ENCODE measurements at places on chromosomes 3 and 15.
A peak's percentile ranks its signal among the peaks of the same experiment; 100 is the strongest.

- DNase-seq = peak; percentile 78
Observed at GRCh38 chr3:147422601-147423536, 13.7 kb downstream of the ZIC1 start.

- DNase-seq = peak; percentile 76
Observed at GRCh38 chr15:44712346-44713005, 1.2 kb downstream of the B2M start.

DNA sequence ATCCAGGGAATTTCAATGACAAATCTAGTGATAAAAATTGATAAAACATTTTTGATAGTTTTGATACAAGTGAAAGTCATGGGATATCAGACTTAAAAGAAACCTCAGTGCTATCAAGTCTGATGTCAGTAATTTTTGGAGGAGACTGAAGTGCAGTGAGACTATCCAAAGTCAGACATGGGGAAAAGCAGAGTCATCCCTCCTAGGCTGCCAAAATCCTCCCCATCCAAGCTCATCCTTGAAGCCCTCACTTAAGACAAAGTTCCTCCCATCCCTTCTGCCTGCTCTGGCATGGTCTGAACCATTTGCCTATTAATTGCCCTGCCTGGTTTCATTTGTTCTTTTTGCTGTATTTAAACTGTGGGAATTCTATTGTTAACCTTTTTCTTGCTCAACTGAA lies 456.9 kb upstream of the UBE2E2 start:
- no peak for DNase-seq

- peak; percentile 84 for DNase-seq
Observed at GRCh38 chr3:66418475-66418931, 82.3 kb downstream of the LRIG1 start.

GRCh38 chr3:10357095-10357494 lies 36.2 kb upstream of the SEC13 start:
- DNase-seq = no peak

- DNase-seq = no peak
Observed at GRCh38 chr3:126119976-126120375, 36.1 kb upstream of the SLC41A3 start.

DNA sequence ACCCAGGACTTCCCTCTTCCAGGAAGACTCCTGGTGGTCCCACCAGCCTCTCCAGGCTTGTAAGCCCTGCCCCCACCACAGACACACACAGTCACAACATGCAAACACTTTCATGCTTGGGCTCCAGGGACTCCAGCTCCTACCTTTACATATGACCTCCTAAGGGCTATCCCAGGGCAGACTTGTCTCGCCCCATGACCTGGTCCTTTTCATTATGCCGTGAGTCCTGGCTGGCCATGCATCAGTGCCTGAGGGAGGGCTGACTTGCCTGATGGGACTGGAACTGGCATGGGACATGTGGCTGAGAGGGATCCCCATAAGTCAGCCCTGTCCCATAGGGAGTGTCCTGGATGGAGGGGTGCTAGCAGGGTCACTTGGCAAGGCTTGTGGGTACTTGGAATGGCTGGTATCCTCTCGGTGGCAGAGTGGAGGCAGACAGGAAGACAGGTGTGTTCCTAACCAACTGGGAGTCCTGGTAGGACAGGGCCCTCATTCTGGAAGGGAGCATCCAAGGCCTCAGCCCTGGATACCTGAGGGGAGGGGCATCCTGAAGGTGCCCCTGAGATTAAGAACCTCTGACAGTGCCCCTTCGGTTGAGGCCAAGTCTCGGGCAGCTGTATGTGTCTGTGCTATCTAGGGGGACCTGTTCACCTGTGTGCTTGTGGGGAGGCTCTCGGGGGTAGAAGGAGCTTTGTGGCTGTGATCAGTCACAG lies 540 bp upstream of the HHATL start:
- no peak for DNase-seq

DNA sequence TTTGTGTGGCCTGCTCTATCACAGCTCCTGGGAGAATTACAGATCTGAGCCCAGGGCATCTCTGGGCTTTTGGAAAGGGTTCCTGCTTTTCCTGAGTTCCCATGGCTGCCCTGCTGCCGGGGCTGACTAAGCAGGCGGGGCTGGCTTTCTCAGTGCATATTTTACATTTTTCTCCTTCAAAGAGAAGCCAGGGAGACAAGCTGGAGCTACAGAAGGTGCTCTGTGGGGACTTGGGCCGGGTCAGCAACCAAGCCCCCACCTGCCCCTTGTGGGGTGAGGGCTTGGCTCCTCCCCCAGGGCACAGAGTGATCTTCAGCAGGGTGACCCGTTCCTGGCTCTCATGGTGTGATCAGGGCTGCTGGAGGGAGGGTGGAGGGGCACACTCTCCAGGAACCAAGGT lies 17.4 kb downstream of the ABTB1 start:
- peak; percentile 87 for DNase-seq

- no peak for DNase-seq
Observed at GRCh38 chr3:9782770-9783169, 9.5 kb downstream of the TADA3 start.

DNA sequence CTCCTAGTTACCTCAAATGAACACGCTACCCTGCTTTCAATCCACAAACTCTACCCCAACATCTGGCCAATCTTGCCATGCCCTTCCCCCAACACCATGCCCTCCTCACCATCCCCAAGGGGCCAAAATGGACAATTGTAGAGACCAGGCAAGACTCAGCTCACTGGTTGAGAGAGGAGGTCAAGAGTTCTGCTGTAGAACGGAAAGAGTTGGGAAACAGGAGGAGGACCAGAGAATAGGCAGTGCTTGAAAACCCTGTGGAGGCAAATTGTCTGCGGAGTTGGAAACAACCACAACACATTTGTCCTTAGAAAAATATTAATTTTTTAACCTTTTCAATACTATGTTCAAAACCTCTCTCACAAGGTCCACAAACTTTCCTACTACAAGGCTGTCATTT lies 128.8 kb upstream of the BFSP2 start:
- DNase-seq = no peak

- DNase-seq = no peak
Observed at GRCh38 chr3:192890347-192891335, 27.0 kb downstream of the MB21D2 start.

DNA sequence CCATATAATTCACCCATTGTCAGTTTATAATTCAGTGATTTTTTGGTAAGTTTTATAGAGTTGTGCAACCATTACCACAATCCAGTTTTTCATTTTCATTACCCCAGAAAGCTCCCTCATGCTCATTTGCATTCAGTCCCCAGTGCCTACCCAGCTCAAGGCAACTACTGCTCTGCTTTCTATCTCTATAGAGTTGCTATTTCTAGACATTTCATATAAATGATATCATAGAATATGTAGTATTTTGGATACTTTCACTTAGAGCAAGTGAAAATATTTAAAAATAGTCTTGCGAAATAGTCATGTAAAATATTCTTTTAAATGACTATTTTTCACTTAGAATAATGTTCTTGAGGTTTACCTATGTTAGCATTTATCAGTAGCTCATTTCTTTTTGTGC lies 42.1 kb downstream of the ZNF654 start:
- DNase-seq = no peak

DNA sequence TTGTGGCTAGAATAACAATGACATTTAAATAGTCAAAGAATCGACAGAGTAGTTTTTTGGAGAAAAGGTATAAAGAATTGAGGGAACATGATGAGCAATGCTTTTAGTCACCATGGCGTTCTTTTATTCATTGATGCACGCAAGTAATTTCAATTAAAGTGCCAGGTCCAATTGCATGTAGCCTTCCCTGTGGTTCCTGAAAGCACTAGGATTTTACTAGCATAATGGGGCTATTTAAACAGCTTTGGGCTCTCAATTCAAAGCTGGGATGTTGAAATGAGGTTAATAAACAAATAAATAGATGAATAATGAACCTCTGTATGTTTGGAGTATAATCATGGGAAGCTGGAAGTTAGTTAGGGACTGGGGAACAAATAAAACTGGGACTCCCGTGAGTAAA lies 121.2 kb upstream of the GAP43 start:
- no peak for DNase-seq

DNA sequence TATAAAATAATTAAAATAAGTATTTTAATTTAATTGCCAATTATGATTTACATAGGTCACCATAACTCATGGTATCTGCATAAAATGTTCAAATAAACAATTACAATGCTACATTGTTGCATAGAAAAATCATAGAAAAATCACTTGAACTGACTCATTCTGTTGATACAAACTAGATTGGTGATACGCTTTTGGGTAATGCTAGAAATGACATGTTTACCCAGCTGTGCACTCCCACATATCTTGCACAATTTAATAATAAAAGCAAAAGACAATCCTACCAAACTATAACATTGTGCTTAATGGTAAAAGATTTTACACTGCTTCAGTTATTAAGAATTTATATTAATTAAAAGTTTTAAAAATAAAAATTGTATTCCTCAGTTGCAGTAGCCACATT lies 45.8 kb upstream of the FBXL22 start:
- no peak for DNase-seq

GRCh38 chr3:79506751-79507150 lies 261.0 kb downstream of the ROBO1 start:
- no peak for DNase-seq

DNA sequence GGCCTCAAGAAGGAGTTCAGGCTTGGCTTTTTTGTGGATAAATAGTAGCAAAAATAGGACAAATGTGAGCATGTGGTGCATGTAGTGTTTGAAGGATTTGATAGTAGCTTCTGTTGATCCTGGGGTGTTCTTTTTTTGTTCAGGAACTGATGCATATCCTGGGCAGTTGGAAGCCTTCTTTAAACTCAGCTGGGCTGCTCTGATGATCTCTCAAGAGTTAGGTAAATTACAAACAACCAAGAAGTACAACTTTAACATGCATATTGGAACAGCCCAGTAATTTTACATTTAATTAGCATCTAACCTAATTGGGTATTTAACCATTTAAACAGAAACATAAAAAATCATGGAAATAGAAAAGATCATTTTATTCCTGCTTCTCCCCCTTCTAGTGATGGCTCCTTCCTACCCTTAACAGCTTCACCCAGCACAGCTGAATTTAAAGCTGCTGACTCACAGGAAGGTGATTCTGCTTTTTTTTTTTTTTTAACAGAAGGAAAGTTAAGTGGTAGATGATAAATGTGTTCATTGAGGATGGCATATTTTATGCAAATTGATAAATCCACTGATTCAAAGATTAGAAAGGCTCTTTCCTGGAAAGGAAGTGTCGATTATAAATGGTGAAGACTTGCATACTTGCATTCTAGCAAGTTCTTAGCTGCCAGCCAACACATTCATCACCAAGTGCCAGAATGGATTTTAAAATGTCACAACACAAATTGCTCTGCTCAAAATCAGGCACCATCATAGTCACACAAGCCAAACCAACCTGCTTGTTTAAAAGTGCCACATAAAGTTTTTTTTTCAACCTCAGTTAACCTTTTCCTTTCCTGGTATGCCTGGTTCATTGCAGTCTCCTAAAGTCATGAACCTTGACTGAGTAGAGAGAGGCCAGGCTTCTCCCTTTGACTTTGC lies 20.0 kb downstream of the SLC35G2 start:
- peak; percentile 13 for DNase-seq

DNA sequence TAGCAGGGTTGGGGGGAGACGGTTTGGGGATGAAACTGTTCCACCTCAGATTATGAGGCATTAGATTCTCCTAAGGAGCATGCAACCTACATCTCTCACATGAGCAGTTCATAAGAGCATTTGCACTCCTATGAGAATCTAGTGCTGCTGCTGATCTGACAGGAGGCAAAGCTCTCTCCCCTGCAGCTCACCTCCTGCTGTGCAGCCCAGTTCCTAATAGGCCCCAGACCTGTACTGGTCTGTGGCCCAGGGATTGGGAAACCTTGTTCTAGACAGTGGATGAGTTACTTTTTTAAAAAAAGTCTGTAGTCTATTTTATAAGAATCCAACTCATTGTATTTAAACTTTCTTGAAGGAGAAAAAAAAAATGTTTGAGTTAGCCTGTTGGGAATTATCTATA lies 100.0 kb downstream of the HHLA2 start:
- no peak for DNase-seq

DNA sequence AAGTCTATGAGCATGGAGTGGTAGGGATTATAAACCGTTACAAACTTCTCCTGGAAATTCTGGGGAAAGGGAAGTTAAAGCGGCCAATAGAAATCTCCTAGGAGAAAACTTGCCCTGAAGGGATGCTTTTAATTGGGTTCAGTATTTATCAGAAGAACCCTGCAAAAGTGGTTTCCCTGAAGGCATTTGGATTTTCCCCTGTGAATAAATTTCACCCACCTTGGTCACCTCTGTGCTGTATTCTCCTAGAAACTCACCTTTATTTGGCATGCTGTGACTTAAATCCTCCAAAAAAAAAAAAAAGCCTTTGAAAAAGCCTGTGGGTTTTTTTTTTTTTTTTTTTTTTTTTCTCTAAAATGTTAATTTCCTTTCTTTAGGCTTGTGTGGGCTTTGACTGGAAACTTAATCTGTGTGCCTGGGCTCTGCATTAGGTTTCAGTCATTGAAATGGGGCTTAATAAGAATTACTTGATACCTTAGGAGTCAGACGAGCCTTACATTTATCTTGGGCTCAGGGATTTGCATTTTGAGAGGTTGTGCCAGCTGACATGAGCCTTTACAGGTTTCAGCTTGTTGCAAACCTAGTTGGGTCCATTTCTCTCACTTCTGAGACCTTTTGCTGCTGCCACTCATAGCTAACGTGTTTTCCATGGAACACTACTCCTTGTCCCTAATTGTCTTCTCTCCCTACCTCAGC lies 22.0 kb downstream of the TGFBR2 start:
- no peak for DNase-seq

- no peak for DNase-seq
Observed at GRCh38 chr3:114718898-114719210, 425.0 kb downstream of the TIGIT start.

- no peak for DNase-seq
Observed at GRCh38 chr3:95613993-95614392, 1200.4 kb upstream of the EPHA6 start.

GRCh38 chr15:31004220-31004733 lies 12.8 kb upstream of the MTMR10 start:
- DNase-seq = no peak

GRCh38 chr15:76996526-76997401 lies 1.8 kb downstream of the PSTPIP1 start:
- peak; percentile 86 for DNase-seq

GRCh38 chr15:42134617-42135245 lies 21.7 kb downstream of the PLA2G4F start:
- DNase-seq = no peak

DNA sequence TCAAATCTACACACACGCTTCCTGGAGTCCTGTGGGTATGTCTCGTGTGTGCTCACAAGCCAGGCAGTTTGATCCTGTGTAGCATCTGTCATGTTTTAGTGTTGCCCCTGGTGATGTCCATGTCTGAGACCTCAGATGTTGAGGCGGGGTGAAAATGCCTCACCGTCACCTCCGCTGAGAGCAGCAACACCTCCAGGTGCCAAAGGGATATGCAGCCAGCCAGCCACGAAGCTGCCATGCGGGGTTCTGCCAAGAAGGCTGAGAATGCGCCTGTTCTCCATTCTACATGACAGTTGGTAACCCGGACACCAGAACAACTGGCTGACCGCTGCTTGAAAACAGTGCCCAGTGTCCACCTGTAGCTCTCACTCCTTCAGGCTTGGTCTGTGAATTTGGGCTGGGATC lies 253.8 kb downstream of the TLE3 start:
- no peak for DNase-seq

Data from MG63 (cell line).